ENCODE measurements at places on chromosomes 6 and 20.

- DNase-seq = no peak
Observed at GRCh38 chr6:31228476-31228875, 43.4 kb downstream of the HLA-C start.

- no peak for DNase-seq
Observed at GRCh38 chr6:169221264-169221663, 32.4 kb downstream of the THBS2 start.

DNA sequence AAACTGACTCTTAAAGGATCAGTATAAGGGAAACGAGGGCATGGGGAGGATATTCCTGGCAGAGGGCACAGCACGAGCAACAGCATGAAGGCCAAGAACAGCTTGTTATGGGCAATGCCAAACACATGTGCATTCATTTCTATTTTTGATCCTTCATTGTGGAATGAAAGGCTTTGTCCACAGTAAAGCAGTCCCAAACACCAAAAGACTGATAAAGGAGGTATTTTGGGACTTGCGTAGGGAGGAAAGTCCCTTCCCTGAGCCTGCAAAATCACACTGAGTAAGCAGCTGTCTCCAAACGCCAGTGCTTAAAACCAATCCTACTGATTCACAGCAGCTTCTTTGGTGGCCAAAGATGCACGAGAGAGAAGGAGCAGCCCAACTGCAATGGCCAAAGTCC is 138.2 kb downstream of the UNC5CL start:
- DNase-seq = no peak

DNA sequence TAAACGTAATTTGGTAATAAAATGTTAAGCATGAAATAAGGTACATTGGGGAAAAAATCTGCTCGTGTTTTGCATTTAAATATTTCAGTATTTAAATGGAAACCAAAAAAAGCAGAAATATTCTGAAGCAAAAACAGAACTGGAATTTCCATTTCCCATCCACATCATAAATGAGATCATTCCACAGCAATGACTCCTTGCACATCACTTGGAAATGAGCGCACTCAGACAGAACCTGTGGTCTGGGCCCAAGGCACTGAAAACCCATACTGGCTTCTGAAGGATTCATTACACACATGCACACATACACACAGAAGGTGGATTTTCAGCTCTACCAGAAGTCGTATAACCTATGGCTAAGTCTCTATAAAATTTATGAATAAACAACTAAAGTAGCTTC is 174.8 kb downstream of the IBTK start:
- no peak for DNase-seq

DNA sequence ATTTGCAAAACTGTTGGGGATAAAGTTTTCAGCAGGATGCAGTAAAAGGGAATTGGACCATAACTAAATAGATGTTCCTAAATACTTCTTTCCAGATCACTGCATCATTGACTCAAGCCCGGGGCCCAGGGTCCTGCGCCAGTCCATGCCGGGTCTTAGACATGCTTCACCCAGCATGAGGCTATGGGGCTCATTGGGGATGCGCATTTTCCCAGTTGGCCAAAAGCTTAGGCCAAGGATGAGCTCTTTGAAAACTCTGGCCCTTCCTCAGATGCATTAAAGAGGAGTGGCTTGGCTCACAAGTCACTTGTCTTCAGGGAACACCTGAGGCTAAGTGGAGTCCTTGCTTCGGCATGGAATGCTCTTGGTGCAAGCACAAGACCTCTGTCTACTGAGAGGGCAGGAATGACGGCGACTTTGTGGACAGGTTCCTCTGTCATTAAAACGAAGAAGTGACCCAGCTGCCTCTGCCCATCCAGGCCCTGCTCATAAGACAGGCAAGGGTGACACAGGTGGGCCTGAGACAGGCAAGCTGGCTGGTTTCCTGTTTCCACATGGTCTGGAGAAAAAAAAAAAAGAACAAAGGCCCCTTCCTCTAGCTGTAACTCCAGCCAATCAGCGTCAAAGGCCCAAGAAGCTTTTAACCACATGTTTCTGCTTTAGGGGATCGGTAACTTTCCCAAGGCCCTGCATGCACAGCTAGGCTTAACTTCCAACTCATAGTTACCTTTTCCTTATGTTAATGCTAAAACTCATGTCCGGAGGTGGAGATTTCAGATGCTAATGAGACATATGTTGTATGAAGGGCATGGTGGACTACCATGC is 81.4 kb upstream of the CDH4 start:
- DNase-seq = no peak

- DNase-seq = no peak
Observed at GRCh38 chr20:48375804-48376203, 452.0 kb downstream of the PREX1 start.

GRCh38 chr20:4076033-4076432 is 60.7 kb upstream of the RNF24 start:
- no peak for DNase-seq

DNA sequence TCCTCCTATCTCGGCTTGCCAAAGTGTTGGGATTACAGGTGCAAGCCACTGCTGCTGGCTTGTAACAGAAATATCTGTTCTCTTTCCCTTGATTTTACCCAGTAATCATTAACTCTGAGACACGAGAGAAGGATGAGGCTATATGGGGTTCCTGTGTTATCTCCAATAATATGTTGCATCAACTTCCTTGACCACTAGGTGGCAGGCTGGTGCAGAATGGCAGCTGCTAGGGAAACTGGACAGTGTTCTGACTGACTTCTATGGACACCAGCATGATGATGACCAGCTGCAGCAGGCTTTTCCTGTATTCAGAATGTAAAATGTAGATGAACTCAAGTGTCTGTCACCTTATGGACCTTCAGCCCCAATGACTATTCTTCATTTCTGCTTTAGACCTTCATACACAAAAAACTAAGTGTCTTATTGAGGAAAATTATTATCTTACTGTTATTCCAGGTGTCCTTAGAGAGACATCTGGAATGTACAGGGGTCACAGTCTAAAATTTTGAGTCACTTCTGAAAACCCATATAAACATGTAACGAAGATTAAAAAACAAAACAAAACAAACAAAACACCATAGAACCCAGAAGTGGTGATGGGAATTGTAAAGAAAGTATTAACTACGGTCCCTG is 20.4 kb upstream of the CD109 start:
- DNase-seq = peak; percentile 80

- DNase-seq = no peak
Observed at GRCh38 chr6:15968519-15968918, 160.4 kb upstream of the MYLIP start.

- DNase-seq = no peak
Observed at GRCh38 chr20:11436113-11436905, 481.4 kb upstream of the BTBD3 start.

- no peak for DNase-seq
Observed at GRCh38 chr6:16663901-16664300, 97.4 kb downstream of the ATXN1 start.

GRCh38 chr6:56528412-56528841 is 114.3 kb downstream of the DST start:
- DNase-seq = no peak

DNA sequence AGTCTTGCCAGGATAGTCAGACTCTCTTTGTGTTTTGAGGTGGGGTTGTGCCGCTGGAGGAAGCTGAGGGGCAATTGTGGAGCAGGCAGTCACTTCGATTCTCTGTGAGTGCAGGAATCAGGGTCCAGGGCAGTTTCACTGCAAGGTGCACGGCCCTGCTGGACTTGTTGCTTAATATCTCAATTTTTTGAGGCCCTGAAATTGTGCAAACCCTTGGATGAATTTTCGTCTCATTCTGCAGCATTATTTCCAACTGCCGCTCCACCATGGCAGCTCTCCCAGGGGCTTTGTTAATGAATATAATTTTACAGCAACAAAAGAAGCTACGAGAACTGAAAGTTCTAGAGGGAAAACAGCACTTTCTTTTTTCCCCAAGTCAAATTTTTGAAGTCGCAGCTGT is 531.9 kb downstream of the QKI start:
- no peak for DNase-seq

- no peak for DNase-seq
Observed at GRCh38 chr20:4805663-4806449, 84.1 kb downstream of the PRND start.

DNA sequence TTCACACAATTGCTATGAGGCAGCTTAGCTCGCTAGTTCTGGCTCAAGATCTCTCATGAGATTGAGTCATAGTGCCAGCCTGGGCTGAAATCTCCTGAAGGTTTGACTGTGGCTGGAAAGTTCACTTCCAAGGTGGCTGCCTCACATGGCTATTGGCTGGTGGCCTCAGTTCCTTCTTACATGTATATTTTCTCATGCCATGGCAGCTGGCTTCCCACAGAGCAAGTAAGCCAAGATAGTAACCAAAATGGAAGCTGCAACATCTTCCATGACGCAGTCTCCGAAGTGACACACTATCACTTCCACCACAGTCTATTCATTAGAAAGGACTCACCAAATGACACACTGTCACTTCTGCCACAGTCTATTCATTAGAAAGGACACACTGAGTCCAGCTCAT is 160.4 kb upstream of the PRDM1 start:
- DNase-seq = no peak

GRCh38 chr6:157644043-157644810 is 178.8 kb upstream of the SNX9 start:
- DNase-seq = no peak

DNA sequence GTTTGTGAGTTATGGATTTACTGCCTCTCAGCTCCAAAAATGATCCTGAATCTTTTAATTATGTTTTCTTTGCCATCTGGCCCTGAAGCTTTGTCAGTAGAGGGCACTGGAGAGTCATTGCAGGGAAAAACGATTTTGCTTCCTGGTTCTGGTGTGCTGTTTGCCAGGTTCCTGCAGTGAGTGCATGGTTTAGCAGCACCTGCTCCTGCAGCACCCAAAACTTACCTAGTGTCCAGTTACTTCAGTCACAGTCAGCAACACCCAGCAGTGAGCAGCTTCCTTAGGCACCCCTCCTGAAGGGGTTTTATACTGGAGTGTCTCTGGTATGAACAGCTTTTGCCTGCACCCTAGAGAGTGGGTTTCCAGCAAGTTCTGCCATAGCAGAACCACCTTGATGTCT is 6.0 kb upstream of the TRIM26 start:
- peak; percentile 56 for DNase-seq

GRCh38 chr20:4591975-4592315 is 129.8 kb upstream of the PRND start:
- no peak for DNase-seq

DNA sequence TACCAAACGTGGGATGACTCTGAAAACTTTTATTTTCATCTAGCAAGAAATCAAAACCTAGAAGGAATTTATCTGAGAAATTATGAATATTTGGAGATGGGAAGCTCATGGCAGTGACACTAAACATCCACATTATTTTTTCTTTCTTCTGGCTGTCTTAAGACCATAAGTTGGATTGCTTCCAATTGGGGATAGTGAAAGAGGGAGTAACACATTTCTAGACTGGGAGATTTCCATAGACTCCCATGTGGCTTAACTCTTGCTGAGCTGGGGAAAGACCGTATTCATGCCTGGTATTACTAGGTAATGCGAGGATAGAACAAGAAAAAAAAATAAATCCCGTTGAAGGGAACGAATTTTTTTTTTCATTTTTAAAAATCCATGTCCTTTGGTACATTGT is 120.0 kb downstream of the UTRN start:
- no peak for DNase-seq

DNA sequence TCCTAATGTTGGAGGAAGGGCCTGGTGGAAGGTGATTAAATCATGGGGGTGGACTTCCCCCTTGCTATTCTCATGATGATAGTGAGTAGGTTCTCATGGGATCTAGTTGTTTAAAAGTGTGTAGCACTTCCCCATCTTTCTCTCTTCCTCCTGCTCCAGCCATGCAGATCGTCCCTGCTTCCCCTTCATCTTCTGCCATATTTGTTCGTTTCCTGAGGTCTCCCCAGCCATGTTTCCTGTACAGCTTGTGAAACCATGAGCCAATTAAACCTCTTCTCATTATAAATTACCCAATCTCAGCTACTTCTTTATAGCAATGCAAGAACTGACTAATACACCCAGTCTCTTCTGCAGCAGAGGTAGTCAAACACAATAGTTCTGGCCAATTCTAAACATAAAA is 5.4 kb downstream of the EPM2A start:
- no peak for DNase-seq

- no peak for DNase-seq
Observed at GRCh38 chr6:144434308-144434990, 149.3 kb downstream of the UTRN start.

DNA sequence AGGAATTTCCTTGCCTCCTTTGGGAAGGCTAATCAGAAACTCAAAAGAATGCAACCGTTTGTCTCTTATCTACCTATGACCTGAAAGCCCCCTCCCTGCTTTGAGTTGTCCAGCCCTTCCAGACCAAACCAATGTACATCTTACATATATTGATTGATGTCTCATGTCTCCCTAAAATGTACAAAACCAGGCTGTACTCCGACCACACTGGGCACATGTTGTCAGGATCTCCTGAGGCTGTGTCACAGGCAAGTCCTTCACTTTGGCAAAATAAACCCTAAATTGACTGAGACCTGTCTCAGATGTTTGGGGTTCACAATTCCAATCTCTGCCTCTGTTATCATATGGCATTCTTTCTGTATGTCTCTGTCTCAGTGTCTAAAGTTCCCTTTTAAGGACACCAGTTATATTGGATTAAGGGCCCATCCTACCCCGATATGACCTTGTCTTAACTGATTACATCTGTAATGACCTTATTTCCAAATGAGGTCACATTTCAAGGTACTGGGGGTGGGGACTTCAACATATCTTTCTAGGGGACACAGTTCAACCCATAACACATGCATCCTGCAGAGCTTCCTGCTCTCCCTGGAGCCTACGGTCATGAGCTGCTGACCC is 513.5 kb upstream of the JARID2 start:
- no peak for DNase-seq

DNA sequence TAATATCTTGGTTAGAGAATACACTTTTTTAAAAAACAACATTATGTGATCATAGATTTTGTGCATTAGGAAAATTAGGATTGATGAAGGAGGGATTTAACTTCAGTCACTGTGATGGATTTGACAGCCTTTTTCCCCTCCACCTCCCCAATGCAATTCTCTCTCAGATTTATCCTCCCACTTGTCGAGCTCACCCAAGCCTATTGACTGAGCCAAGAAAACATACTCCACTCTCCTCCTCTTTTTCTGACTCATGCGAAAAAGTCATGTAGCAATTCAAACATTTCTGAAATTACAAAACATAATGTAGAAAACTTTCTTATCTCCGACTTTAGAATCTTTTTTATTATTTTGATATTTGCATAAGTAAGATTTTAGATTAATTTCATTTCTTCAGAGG is 24.1 kb downstream of the KLHL32 start:
- no peak for DNase-seq

GRCh38 chr20:17558154-17558940 is 11.5 kb upstream of the DSTN start:
- DNase-seq = no peak

- DNase-seq = no peak
Observed at GRCh38 chr20:23670361-23670760, 18.5 kb downstream of the CST4 start.

- no peak for DNase-seq
Observed at GRCh38 chr6:160791981-160792418, 90.0 kb downstream of the PLG start.

DNA sequence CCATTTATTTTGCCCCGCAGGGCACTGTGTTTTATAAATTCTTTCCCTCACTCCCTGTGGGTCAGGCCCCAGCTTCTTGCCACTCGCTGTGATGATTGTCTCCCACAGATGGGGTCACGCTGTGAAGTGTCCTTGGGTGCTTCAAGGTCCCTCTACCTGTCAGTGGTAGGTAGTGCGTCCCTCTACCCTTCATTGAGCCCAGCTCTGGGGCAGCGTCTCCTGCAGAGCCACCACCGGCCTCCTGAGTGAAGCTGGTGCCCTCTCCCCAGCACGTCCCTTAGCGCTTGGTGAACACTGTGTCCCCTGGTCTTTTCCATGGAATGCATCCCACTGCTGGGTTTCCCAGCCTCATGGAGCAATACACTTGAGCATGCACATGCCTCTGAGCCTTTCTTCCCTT is 108.2 kb downstream of the NRN1 start:
- no peak for DNase-seq
